Kidney (tissue), 22 donors: ENCODE measurements at places on chromosomes 5 and 9. TPM values are rescaled to one million over a fixed set of nuclear protein-coding genes. Genes with fewer than 3 reads are reported as not detected.
A peak's percentile ranks its signal among the peaks of the same experiment; 100 is the strongest.

- no peak for DNase-seq
Measured at GRCh38 chr5:53930457-53930856, 370.0 kb downstream of the NDUFS4 start.

The GPR151 gene
- not detected for polyA plus RNA-seq

DNA sequence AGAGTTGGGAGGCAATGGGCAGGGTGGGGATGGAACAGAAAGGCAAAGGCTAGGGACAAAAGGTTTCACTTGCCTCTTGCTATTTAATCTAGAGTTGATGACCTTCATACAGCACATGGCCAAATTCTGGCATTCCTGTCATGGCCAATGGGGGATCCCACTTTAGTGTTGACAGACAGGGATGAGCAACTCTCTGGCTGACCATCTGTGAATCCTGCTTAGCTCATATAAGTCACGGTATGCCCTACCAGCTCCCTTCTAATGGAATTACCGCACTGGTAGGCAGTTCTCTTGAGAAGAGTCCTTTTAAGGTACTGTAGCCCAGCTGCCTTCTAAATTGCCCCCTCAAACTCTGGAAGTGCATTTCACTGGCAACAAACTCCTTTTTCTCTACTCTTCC, 76.1 kb downstream of the MAMDC2 start:
- no peak for DNase-seq

GRCh38 chr9:12185856-12186255, 507.3 kb upstream of the TYRP1 start:
- no peak for DNase-seq

The G3BP1 gene
- polyA plus RNA-seq = 34.2 TPM

- peak; percentile 69 for DNase-seq
Measured at GRCh38 chr9:35258660-35259474, 97.1 kb downstream of the UNC13B start.

DNA sequence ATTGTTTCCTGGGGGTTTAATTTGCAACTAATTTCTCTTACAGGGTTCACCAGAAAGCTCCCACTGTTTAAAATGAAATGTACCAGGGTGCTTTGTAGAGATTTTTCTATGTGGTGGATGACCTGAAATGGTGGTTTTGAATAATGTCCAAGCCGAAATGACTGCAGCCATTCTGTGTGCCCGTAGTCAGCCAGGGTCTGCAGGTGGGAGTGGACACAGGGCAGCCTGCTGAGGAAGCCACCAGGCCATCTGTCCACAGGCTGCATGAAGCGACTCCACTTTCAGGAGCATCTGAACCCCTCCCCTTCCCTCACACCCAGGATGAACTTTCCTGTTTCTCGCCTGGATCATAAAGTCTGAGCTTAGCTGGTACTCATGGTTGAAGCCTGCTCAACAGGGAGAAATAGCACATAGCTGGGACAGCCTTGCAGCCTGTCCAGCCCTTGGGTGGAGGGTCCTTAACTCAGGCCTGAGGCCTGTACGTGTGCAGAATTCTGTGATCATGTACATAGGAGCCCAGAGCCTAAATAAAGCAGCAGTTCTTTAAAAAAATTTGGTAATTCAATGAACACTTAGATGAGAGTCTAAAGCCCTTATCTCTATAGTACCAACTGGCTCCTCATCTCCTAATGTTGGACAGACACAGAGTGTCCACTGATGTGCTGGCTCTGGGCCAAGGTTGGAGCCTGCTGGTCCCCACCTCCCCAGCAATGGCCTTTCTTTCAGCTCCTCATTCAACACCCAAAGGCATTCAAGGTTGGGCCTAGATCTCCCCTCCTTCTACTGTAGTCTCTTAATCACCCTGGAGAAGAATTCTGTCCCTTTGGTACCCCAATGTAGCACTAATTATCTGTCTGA, 72.8 kb downstream of the SHB start:
- DNase-seq = peak; percentile 57

The TMEM232 gene
- polyA plus RNA-seq = 4.8 TPM

The RASEF gene
- polyA plus RNA-seq = 2.2 TPM

GRCh38 chr5:400282-401145, 42.5 kb upstream of the EXOC3 start:
- peak; percentile 4 for DNase-seq

GRCh38 chr9:95953986-95954385, 78.5 kb downstream of the ERCC6L2 start:
- DNase-seq = no peak

DNA sequence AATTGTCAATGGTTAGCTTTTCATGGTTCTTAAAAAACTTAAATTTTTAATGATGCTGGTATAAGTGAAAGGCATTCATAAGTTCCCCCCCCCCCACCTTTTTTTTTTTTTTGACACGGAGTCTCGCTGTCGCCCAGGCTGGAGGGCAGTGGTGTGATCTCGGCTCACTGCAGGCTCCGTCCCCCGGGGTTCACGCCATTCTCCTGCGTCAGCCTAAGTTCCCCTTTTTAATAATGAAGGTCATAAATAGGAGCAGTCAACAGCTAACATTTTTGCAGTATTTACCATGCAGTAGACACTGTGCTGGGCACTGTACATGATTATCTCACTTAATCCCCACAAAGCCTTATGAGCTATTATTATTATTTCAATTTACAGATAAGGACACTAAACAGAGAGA, 556.3 kb downstream of the PDE4D start:
- DNase-seq = no peak

DNA sequence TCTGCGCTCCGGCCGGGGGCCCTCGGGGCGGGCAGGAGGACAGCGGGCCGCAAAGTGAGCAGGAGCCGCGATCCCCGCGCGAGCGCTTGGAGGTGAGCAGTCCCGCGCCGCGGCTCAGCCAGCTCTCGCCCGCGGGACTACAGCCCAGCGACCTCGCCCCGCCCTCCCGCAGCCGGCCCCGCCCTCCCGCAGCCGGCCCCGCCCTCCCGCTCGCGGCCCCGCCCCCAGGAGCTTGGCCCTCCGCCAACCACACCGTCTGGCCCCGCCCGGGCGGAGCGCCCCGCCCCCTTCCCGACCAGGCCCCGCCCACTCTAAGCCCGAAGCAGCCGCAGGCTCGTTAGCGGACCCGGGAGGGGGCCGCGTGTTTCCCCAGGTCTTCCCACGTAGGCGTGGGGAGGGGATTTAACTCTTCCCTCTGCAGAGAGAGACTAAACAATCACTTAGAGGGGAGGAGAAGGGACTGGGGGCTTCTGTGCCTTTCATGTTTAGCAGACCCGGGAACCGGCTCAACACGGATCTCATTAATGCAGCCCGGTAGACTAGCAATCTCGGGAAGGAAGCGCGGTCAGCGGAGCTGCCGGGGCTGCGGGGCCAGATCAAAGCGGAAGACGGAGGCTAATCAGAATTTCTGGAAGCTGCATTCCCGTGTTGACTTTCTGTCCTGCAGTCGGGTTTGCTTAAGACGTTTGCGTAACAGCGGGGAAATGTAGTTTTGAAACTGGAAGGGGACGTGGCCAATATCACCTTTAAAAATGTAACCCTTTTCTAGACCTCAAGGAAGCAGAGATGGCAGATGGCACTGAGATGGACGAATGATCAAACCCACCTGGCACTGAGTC, at the start of gene MYO10:
Gene MYO10, minus strand, starts transcription at position 139 of the 839 bp plus-strand sequence. CDS start 480 bp downstream, outside the sequence.
- DNase-seq = peak; percentile 96

The PCDHGB1 gene
- polyA plus RNA-seq = 0.37 TPM

The CD14 gene
- polyA plus RNA-seq = 43.8 TPM

DNA sequence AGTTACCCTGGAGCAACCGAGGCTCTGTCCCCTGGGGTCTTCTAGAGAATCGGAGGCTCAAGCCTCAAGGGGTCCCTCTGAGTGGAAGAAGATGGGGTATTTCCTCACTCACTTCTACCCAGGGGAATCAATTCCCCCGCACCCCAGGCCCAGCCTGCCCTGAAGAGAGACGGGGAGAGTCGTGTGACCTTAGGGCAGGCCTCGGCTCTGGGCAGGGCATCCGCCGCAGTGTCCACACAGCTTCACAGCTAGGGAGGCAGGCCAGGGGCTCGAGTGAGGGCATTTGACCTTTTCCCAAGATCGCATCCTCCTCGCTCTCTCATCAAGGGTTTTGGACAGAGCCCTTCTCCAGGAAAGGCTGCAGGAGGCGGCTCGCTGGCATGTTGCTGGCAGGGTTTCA, 57.9 kb upstream of the CNOT6 start:
- DNase-seq = no peak

DNA sequence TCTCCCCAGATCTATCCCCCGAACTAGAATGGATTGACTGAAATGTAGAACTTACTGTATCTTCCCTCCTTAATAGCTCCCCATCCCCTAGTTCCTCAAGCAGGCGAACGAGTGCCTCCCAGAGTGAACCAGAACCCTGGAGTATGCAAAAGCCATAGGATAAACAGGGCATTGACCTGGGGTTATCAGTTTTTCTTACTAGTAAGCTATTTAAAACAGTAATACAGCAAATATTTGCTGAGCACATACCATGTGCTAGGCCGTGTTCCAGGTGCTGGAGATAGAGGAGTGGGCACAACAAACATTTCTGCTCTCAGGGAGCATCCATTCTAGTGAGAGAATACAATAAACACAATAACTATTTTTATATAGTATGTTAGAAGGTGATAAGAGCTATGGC, 1.8 kb downstream of the SKP2 start:
- DNase-seq = no peak

DNA sequence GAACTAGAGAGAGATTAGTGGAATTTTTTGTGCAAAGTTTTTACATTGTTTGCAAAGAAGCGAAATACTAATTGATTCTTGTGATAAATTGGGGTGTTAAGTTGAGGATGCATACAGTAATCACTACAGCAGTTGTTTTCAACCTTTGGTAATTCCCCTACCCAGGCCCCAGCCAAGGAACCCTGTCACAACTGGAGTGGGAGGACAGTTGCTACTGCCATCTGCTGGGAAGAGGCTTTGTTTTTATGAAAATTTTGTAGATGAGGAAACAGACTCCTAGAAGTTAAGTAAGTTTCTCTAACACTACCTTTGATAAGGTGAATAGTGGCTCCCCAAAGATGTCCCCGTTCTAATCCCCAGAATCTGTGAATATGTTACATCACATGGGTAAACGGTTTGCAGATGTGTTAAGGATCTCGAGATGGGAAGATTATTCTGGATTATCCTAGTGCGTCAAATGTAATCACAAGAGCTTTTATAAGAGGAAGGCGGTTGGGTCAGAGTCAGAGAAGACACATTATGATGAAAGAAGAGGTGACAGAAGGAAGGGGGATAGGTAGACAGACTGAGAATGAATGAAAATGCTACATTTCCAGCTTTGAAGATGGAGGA, 34.0 kb upstream of the PPP1R2B start:
- no peak for DNase-seq

DNA sequence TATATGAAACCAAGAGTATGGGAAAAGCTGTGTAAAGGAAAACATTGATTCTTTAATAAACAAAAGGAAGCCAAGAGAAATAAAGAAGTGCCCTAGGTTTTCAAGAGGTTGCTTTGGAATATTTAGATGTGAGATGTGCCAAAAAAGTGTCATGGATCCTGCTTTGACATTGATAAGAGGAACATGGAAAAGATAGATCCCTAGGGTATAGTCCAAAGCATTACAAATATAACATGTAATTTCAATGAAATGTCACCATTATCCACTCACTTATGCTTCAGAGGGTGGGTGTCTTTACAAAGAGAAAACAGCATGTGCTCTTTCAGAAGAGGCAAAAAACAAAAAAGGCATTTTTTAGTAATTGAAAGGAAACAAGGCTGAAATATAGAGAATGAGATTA, 1196.7 kb downstream of the EFNA5 start:
- DNase-seq = no peak

- no peak for DNase-seq
Measured at GRCh38 chr9:92820964-92821363, 56.3 kb upstream of the BICD2 start.
